Keratinocyte (primary cell): ENCODE measurements at places on chromosomes 4 and X. TPM values are rescaled to one million over a fixed set of nuclear protein-coding genes. Genes with fewer than 3 reads are reported as not detected.
A peak's percentile ranks its signal among the peaks of the same experiment; 100 is the strongest.

DNA sequence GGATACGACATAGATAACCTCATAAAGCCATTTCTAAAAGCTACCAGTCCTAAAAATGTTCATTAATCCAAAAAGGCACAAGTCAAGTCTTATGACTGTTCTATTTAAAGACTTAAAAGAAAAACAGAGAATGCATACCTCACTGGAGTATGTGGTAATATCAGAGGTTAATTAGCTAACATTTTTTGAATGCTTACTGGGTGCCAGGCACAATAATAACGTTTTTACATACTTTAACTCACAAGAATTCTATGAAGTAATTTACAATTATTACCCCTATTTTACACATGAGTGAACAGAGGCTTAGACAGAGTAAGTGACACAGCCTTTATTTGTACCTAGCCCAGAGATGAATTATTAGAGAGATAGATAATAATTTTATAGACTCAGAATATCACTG is 207.5 kb downstream of the PDGFC start:
- no peaks in the 10 kb centered on the region for H3K4me1 ChIP-seq
- H3K27ac ChIP-seq: no peak overlapping the region
- DNase-seq: no peak
- no peak overlapping the region for H3K4me3 ChIP-seq

- DNase-seq: no peak
- no peak overlapping the region for H3K4me3 ChIP-seq
- H3K27ac ChIP-seq: no peak overlapping the region
- H3K36me3 ChIP-seq: no peaks in the 10 kb centered on the region
- H3K4me1 ChIP-seq: no peaks in the 10 kb centered on the region
- peaks cover 39% of the 10 kb centered on the region for H3K27me3 ChIP-seq
Observed at GRCh38 chr4:133154725-133155124, 5.6 kb downstream of the PCDH10 start.

- DNase-seq: no peak
- no peak overlapping the region for H3K4me3 ChIP-seq
- H3K27me3 ChIP-seq: no peaks in the 10 kb centered on the region
- peaks cover 19% of the 10 kb centered on the region for H3K36me3 ChIP-seq
- no peak overlapping the region for H3K27ac ChIP-seq
- H3K4me1 ChIP-seq: peaks cover 23% of the 10 kb centered on the region
Observed at GRCh38 chr4:102610007-102610406, 108.8 kb downstream of the NFKB1 start.

- peaks cover 55% of the 10 kb centered on the region for H3K27me3 ChIP-seq
- H3K4me3 ChIP-seq: no peak within 1 kb of the TSS
- H3K4me1 ChIP-seq: no peaks in the 10 kb centered on the region
- no peak for DNase-seq
- H3K27ac ChIP-seq: no peak within 1 kb of the TSS
Observed at GRCh38 chr4:42396752-42397634, at the start of gene SHISA3. Gene SHISA3 (plus strand): TSS chr4:42397488. CDS start chr4:42398057, 569 bp downstream.

GRCh38 chrX:19670854-19671620 is 155.7 kb upstream of the MAP3K15 start:
- peaks cover 16% of the 10 kb centered on the region for H3K4me1 ChIP-seq
- peak overlapping the region; percentile 82 for H3K27ac ChIP-seq
- no peaks in the 10 kb centered on the region for H3K36me3 ChIP-seq
- peak overlapping the region; percentile 39 for H3K4me3 ChIP-seq

The SUPT20HL2 gene
- not detected in 3 replicates for polyA plus RNA-seq

DNA sequence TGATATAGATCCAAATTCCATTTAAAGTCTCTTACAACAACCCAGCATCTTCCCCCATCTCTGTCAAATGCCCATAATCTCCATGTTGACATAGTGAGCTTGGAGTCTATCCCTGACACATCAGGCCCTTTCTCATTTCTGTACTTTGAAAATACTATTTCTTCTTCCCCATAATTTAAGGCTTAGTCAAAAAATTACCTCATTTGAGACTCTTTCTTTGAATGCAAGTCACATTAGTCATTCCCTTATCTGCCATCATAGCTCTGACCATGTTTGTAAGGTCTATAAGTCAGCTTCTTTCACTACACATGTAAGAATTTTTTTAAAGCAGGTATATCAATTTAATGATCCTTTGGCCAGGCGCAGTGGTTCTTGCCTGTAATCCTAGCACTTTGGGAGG is 99.9 kb downstream of the DDX60 start:
- H3K36me3 ChIP-seq: no peaks in the 10 kb centered on the region
- peaks cover 15% of the 10 kb centered on the region for H3K4me1 ChIP-seq
- no peak overlapping the region for H3K27ac ChIP-seq
- H3K27me3 ChIP-seq: no peaks in the 10 kb centered on the region

The MAGEB6 gene
- polyA plus RNA-seq: not detected in 3 replicates

GRCh38 chr4:63361066-63361465 is 1048.2 kb downstream of the TECRL start:
- no peaks in the 10 kb centered on the region for H3K27me3 ChIP-seq
- H3K27ac ChIP-seq: no peak overlapping the region
- no peak for DNase-seq
- no peaks in the 10 kb centered on the region for H3K36me3 ChIP-seq

- H3K4me3 ChIP-seq: no peak overlapping the region
Observed at GRCh38 chrX:154719132-154719675, 31.7 kb downstream of the GAB3 start.

The OTUD6A gene
- not detected in 3 replicates for polyA plus RNA-seq

The CHIC2 gene
- polyA plus RNA-seq: 14.8 to 21.9 TPM (median 16.9 TPM) in 3 replicates

DNA sequence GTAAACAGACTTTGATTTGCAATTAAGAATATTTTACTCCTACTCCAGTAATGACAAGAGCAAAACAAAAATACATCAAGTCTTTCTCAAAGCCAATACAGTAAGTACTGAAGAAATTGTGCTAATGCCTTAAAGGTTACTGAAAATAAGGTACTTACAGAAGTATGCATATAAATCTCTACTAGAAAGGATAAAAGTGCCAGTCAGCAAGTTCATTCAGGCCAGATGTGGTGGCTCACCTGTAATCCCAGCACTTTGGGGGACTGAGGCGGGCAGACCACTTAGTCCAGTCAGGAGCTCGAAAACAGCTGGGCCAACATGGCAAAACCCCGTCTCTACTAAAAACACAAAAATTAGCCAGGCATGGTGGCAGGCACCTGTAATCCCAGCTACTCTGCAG is 27.9 kb downstream of the LRBA start:
- no peaks in the 10 kb centered on the region for H3K36me3 ChIP-seq
- no peaks in the 10 kb centered on the region for H3K27me3 ChIP-seq
- no peak for DNase-seq
- no peaks in the 10 kb centered on the region for H3K4me1 ChIP-seq
- H3K4me3 ChIP-seq: no peak overlapping the region
- no peak overlapping the region for H3K27ac ChIP-seq

The ADH1A gene
- not detected in 3 replicates for polyA plus RNA-seq

GRCh38 chr4:130955520-130955919 is 1859.6 kb downstream of the C4orf33 start:
- no peaks in the 10 kb centered on the region for H3K36me3 ChIP-seq
- no peak for DNase-seq
- H3K27me3 ChIP-seq: no peaks in the 10 kb centered on the region
- no peak overlapping the region for H3K27ac ChIP-seq

The SERTM2 gene
- polyA plus RNA-seq: not detected in 3 replicates

DNA sequence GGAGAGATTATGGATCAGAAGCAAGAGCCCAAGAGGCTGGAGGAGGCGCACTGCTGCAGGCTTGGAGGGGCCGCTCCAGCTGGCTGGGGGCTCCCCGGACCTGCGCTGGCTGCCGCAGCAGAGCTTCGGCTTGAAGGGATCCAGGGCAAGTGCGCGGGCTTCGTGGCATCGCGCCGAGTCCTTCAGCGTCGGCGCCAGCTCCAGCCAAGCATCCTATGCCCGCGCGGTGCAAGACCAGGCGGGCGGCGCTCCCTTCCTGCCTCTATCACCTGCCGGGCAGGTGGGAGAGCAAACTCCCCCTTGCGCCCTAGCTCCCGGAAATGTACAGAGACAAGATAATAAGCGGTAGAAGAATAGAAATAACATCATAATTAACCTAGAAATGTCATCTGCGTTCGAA is 10.5 kb upstream of the UCP1 start:
- H3K4me1 ChIP-seq: no peaks in the 10 kb centered on the region
- no peak for DNase-seq
- H3K36me3 ChIP-seq: no peaks in the 10 kb centered on the region
- no peak overlapping the region for H3K27ac ChIP-seq
- peaks cover 36% of the 10 kb centered on the region for H3K27me3 ChIP-seq
- no peak overlapping the region for H3K4me3 ChIP-seq

- H3K27ac ChIP-seq: no peak overlapping the region
- H3K36me3 ChIP-seq: peaks cover 29% of the 10 kb centered on the region
- no peaks in the 10 kb centered on the region for H3K27me3 ChIP-seq
- no peak for DNase-seq
- no peak overlapping the region for H3K4me3 ChIP-seq
Observed at GRCh38 chr4:1326751-1327525, 20.1 kb upstream of the UVSSA start.

DNA sequence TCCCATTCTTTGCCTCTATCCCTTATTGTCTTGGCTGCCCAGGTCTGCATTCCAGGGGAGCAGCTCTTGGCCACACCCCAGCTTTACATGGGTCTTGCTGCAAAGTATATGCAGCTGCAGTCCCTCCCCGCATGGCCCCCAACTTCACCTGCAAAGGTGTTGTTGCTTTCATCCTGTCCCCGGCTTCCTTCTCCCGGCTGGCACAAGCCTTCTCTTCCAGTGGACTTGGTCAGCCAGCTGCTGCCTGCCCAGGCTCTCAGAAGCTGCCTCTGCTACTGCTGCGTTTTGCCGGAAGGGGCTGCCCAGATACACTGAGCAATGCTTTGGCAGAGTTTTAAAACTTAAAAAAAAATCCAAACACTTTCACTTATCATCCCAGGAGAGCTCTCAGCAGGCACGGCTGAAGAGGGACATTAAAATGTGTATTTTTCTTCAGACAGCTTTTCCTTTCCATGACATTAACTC is 121.2 kb upstream of the PDLIM3 start:
- no peaks in the 10 kb centered on the region for H3K4me1 ChIP-seq
- H3K27me3 ChIP-seq: no peaks in the 10 kb centered on the region
- DNase-seq: no peak
- no peak overlapping the region for H3K27ac ChIP-seq
- H3K36me3 ChIP-seq: no peaks in the 10 kb centered on the region

DNA sequence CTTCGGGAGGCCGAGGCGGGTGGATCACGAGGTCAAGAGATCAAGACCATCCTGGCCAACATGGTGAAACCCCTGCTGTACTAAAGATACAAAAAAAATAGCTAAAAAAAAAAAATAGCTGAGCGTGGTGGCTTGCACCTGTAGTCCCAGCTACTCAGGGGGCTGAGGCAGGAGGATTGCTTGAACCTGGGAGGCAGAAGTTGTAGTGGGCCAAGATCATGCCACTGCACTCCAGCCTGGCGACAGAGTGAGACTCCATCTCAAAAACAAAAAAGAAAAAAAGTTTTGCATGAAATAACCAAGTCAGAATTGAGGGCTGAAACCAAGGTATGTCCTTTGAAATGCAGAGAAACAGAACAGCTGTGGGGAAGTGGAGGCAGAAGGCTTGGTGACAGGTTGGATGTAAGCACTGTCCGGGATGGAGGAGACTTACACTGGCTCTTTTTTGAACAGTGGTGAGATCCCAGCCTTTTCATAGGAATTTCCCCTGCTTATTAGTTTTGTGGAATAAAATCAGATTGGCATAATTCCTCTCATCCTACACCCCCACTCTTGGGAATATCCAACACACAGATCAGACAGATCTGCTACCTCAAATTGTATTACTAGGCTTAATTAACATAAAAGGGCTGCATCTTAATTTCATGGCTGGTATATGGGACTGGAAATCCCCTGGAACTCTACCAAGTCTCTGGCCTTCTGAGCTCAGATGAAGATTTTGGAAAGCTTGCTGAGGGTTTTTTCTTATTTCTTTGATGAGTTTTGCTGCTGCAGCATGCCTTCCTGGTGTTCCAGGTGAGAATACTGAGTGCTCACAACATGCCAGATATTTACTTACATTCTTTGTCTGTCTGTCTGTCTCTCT is 18.8 kb upstream of the C4orf36 start:
- H3K27me3 ChIP-seq: no peaks in the 10 kb centered on the region
- no peak overlapping the region for H3K4me3 ChIP-seq
- DNase-seq: no peak
- H3K4me1 ChIP-seq: peaks cover 4% of the 10 kb centered on the region
- H3K36me3 ChIP-seq: no peaks in the 10 kb centered on the region

- no peaks in the 10 kb centered on the region for H3K27me3 ChIP-seq
- H3K27ac ChIP-seq: no peak overlapping the region
- no peaks in the 10 kb centered on the region for H3K4me1 ChIP-seq
- H3K4me3 ChIP-seq: no peak overlapping the region
Observed at GRCh38 chrX:147364896-147365295, 546.8 kb upstream of the FMR1 start.

The GAGE12G gene
- polyA plus RNA-seq: not detected in 3 replicates

- H3K27me3 ChIP-seq: no peaks in the 10 kb centered on the region
- no peak overlapping the region for H3K4me3 ChIP-seq
- H3K4me1 ChIP-seq: peaks cover 7% of the 10 kb centered on the region
- no peaks in the 10 kb centered on the region for H3K36me3 ChIP-seq
Observed at GRCh38 chr4:77127837-77128621, 29.0 kb upstream of the CCNG2 start.

DNA sequence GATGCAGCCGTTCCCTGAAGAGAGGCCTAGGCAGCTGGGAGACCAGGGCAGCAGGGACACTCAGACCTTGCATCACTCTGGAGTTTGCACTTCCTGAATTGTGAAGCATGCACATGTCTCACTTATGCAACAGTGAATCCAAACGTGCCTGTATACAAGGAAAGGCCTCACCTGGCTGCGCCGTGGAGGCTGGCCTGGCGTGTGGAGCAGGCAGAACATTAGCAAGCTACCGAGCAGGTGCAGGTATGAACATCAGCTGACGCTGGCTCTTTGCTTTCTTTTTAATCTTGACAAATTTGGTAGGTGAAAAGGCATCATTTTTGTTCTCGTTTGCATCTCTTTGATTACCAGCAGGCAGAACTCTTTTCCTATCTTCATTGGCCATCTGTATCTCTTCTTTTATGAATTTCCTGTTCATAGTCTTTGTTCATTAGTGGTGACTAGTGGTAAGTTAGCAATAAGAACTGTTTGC is 37.1 kb upstream of the IRAK1 start:
- no peaks in the 10 kb centered on the region for H3K4me1 ChIP-seq
- H3K4me3 ChIP-seq: no peak overlapping the region
- no peak for DNase-seq
- no peaks in the 10 kb centered on the region for H3K27me3 ChIP-seq
- H3K27ac ChIP-seq: no peak overlapping the region

- DNase-seq: no peak
- H3K27ac ChIP-seq: peak overlapping the region; percentile 78
- H3K4me3 ChIP-seq: no peak overlapping the region
- no peaks in the 10 kb centered on the region for H3K36me3 ChIP-seq
Observed at GRCh38 chrX:65596270-65597034, 61.9 kb upstream of the LAS1L start.

DNA sequence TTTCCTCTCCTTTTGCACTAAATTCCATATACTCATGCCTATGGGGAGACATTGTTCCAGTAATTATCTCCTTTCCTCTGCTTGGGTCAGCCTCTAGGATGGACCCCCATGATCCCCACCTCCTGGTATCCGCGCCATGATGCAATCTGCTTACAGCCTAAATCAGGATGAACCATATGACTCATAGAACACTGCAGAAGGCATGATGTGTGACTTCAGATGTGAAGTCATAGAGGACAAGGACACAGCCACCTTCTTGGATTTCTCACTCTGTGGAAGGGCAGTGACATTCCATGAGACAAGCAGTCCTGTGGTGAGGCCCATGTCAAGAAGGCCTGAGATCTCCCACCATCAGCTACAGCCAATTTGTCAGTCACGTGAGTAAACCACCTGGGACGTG is 9.0 kb upstream of the TMEM144 start:
- no peaks in the 10 kb centered on the region for H3K27me3 ChIP-seq
- DNase-seq: no peak
- H3K4me3 ChIP-seq: no peak overlapping the region
- no peaks in the 10 kb centered on the region for H3K36me3 ChIP-seq
- no peak overlapping the region for H3K27ac ChIP-seq
